Smooth muscle cell of the coronary artery (primary cell): ENCODE measurements at places on chromosomes 11 and 22. TPM values are rescaled to one million over a fixed set of nuclear protein-coding genes. Genes with fewer than 3 reads are reported as not detected.

IL18 gene
- 0.08 and 0.12 TPM in 2 replicates for total RNA-seq

MED15 gene
- 25.5 and 27.6 TPM in 2 replicates for total RNA-seq

OR52N4 gene
- total RNA-seq, result not detected in 2 replicates

CARNS1 gene
- under 0.01 and 0.30 TPM in 2 replicates for total RNA-seq

IRAG1 gene
- total RNA-seq, result 3.6 and 4.8 TPM in 2 replicates

SERGEF gene
- 26.6 and 39.4 TPM in 2 replicates for total RNA-seq

TRIM48 gene
- total RNA-seq, result not detected in 2 replicates

ZP1 gene
- total RNA-seq, result 0.12 TPM in 1 of 2 replicates, not detected in the other

MS4A14 gene
- not detected in 2 replicates for total RNA-seq

AMOTL1 gene
- total RNA-seq, result 37.3 and 47.8 TPM in 2 replicates

FOLR3 gene
- 5.5 TPM in 1 of 2 replicates, not detected in the other for total RNA-seq

GSTT2B gene
- total RNA-seq, result 5.1 and 9.5 TPM in 2 replicates

ANGPTL5 gene
- total RNA-seq, result 0.23 TPM in 1 of 2 replicates, not detected in the other

HOATZ gene
- total RNA-seq, result not detected in 2 replicates

ASRGL1 gene
- total RNA-seq, result 1.1 and 1.5 TPM in 2 replicates

NRIP3 gene
- total RNA-seq, result 3.7 and 8.7 TPM in 2 replicates
